Body of pancreas (tissue), 4 donors: ENCODE measurements at places on chromosomes 4 and X. TPM values are rescaled to one million over a fixed set of nuclear protein-coding genes. Genes with fewer than 3 reads are reported as not detected.

DNA sequence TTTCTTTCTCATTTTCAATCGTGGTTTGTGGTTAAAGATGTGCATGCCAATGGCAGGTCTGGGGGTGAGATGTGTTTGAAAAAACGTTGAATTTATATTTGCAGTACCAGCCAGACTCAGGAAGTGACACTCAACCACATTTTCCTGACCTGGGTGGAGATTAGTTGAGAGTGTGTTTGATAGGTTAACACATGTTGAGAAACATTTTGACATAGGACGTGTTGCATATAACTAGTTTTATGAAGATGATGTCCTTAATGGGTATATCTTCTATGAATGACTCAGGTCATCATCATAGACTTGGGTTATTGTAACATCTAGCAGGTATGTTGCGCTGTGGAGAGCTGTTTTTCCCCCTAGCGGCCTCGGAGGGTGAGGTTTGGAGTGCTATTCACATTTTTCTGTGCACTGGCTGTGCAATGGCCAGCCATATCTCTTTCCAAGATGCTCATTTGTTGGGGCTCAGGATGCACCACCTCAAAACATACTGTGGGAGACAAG, 21.7 kb upstream of the CD38 start:
- no peak for DNase-seq
- no peaks in the 10 kb centered on the region for H3K27me3 ChIP-seq
- no peak overlapping the region for H3K4me3 ChIP-seq
- H3K4me1 ChIP-seq = no peaks in the 10 kb centered on the region
- H3K36me3 ChIP-seq = no peaks in the 10 kb centered on the region
- no peak overlapping the region for H3K27ac ChIP-seq

The RAB9B gene
- 0.78 TPM for total RNA-seq

The BCORL1 gene
- total RNA-seq = 4.4 TPM

The ABLIM2 gene
- total RNA-seq = 6.0 TPM

DNA sequence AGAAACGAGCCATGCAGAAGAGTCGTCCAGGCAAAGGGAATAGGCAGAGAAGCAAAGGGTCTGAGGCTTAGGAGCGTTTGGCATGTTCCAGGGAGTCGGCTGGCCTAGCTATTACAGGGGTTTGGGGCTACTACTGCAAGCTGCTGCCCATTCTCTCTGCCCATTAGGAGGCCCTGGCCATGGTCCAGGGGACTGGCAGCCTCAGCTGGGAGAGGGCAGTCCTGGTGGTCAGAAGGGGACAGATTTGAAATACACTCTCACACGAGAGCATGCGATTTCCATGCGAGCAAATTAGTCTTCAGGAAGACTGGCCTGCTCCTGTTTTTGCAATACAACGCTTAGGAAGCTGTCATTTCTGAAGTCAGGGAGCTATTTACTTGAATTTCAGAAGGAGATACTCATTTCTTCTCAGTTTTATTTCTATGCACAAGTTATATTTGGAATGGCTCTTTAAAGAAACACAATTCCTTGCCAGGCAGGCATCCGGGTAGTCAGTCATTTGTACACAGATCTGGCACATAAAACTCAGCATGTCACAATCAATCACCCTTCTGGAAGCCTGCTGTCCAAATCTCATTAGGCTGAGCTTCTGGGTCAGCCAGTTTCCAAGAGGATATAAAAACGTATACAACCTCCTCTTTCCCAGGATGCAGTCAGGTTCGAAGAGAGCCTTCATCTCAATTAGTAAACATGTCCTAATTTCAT, 27.0 kb downstream of the PROM1 start:
- no peak overlapping the region for H3K4me3 ChIP-seq
- H3K27ac ChIP-seq = peak overlapping the region; percentile 46
- peak; percentile 7 for DNase-seq

GRCh38 chrX:25048178-25048577, 32.4 kb upstream of the ARX start:
- no peak for DNase-seq
- H3K4me1 ChIP-seq = no peaks in the 10 kb centered on the region
- H3K4me3 ChIP-seq = no peak overlapping the region
- H3K36me3 ChIP-seq = no peaks in the 10 kb centered on the region

The VCX3A gene
- not detected for total RNA-seq

- no peaks in the 10 kb centered on the region for H3K27me3 ChIP-seq
- no peak for DNase-seq
- H3K4me1 ChIP-seq = peaks cover 22% of the 10 kb centered on the region
- H3K36me3 ChIP-seq = no peaks in the 10 kb centered on the region
- no peak overlapping the region for H3K27ac ChIP-seq
- H3K4me3 ChIP-seq = no peak overlapping the region
These were observed 35.2 kb downstream of the KDM6A start for GRCh38 chrX:44908153-44908552.

The CSN1S1 gene
- not detected for total RNA-seq

The SGMS2 gene
- total RNA-seq = 36.9 TPM

DNA sequence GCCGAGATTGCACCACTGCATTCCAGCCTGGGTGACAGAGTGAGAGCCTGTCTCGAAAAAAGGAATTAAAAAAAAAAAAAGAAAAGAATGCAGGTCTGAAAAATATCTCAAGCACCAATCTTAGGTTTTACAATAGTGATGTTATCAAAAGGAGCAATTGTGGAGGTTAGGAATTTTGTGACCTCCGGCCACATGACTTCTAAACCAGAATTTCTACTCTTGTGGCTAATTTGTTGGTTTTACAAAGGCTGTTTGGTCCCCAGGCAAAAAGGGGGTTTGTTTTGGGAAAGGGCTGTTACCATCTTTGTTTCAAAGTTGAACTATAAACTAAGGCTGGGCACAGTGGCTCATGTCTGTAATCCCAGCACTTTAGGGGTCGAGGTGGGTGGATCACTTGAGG, 15.4 kb upstream of the ZNF41 start:
- H3K4me3 ChIP-seq = no peak overlapping the region
- no peak overlapping the region for H3K27ac ChIP-seq
- no peak for DNase-seq
- no peaks in the 10 kb centered on the region for H3K4me1 ChIP-seq

DNA sequence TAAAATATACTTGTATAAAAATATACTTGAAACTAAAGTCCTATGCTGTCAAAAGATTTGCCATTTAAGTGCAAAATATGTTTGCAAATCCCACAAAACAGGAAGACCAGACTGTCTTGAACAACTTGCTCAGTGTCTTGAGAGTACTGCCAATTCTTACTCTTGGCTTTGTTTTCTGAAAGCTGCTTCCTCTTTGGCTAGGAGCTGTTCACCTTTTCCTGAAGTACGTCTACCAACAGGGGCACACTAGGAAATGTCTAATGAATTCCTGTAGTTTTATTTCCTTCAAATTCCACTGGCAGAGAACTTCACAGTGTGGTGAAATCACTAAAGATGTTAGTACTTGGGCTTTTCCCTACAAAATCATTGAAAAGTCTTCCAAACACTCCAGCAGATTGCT, 46.4 kb upstream of the ABCG2 start:
- H3K4me1 ChIP-seq = no peaks in the 10 kb centered on the region
- H3K27ac ChIP-seq = no peak overlapping the region
- no peaks in the 10 kb centered on the region for H3K27me3 ChIP-seq
- DNase-seq = no peak

DNA sequence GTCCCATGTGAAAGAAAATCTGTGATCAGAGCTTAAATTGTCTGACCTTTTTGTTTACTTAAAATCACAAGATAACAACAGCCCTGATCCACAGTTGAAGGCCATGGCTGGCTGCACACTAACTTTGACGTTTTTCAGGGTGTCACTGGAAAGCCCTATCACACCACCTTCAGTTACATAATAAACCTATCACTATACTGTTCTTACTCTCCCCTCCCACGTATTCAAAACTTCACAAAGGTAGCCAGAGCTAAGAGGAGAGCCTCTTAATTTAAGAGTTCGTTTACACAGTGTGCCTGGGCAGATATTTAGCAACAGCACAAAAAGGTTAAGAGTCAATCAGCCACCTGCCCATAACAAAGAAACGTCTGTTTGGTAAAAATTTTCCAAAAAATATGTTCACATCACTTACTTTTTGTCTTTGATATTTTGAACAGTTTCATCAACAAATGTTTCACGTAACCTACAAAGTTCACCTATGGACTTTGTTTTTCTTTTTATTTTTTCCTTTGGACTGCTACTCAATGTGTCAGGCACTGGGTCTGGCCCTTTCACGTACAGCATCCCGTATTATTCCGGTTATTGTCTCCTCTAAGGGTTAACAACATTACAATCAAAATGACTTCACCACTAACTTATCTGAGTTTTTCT, 25.0 kb downstream of the RFC1 start:
- peaks cover 57% of the 10 kb centered on the region for H3K4me1 ChIP-seq
- H3K27me3 ChIP-seq = no peaks in the 10 kb centered on the region
- no peaks in the 10 kb centered on the region for H3K36me3 ChIP-seq
- H3K27ac ChIP-seq = peak overlapping the region; percentile 66
- no peak overlapping the region for H3K4me3 ChIP-seq

DNA sequence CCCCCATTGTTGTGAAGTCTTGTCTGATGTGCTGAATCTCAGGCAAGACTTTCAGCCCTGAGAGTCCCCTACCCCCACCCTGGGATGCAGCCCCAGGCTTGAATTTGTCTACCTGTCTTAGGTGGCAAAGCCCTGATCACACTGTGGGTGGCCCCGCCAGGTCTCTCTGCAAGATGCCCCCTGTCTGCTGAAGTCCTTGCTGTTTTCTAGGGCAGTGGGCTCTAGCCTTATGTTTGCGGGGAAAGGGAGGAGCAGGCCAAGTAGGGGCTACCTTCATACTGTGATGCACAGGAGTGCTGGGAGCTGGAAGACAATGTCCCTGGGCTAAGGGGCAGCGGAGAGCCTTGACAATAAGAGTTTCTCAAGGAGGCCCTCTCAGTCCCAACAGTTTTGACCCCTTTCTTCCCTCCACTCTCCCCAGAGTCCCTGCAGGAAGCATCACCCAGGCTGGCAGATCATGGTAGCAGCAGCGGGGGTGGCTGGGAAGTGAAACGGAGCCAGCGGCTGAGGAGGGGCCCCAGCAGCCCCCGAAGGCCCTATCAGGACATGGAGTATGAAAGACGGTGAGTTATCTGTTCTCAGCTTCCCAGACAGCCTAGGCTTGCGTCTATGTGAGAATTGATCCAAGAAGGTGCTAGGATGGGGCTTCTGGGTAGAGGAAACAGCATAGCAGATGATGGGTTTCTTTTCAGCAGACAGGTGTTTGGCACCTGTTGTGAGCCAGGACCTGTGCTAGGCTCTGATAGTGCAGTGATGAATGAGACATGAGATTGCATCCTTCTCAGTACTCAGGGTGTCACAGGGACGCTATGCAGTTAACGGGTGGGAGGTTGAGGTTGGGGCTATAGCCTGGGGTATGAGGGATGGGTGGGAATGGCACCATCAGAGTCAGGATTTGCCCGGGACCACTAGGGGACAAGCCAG, 2.2 kb downstream of the RBM10 start:
- H3K4me3 ChIP-seq = no peak overlapping the region
- no peak for DNase-seq
- H3K4me1 ChIP-seq = peaks cover 19% of the 10 kb centered on the region
- H3K36me3 ChIP-seq = no peaks in the 10 kb centered on the region
- no peaks in the 10 kb centered on the region for H3K27me3 ChIP-seq

The EPGN gene
- not detected for total RNA-seq

DNA sequence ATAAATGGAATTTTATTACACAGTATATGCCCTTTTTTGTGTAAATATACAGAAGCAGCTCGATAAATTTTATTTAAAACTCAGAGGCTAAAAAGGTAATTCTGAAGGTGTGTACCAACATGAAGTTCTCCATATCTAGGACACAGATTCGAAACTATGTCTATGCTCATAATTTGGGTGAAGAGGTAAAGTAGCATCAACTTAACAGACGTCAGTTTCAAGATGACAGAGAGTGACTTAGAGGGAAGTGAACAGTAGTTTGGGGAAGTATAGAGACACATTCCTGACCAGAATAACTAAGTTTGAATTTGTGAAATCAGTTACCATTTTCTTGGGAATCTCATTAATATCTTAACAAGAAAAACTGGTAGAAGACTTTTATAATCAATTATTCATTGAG, 2493.3 kb downstream of the ARAP2 start:
- no peak for DNase-seq
- no peaks in the 10 kb centered on the region for H3K27me3 ChIP-seq
- H3K36me3 ChIP-seq = no peaks in the 10 kb centered on the region

The DKC1 gene
- 17.9 TPM for total RNA-seq

The CPLX1 gene
- total RNA-seq = 0.52 TPM
